ENCODE measurements at places on chromosomes 6 and 20.
A peak's percentile ranks its signal among the peaks of the same experiment; 100 is the strongest.

DNA sequence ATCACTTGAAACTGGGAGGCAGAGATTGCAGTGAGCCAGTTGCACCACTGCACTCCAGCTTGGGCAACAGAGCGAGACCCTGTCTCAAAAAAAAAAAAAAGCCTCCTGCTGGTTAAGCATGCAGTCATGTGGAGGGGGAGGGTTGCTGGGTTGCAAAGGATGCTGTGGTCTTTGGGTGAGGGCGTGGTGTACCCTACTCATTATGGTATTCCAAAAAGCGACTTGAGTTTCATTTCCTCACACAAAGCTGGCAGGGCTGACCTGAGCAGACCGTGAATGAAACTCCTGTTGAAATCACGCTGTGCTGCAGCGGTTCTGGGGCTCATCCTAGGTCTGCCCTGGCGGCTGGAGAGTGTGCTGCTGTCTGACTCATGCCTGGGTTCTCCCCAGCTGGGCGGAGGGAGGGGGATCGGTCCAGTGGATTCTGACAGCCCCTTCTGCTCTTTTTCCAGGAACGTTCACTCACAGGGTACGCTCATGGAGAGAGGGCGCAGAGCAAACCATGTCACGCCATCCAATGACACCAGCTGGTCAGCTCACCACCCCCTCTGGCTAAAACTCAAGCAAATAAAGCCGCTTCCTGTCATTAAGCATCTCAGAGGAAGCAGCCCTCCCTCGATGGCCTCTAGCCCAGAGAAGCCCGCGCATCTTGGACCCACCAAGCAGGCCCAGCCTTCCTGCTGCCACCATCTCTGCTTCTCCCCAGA, 166.2 kb downstream of the SCML4 start:
- DNase-seq = peak; percentile 75

- no peak for DNase-seq
Observed at GRCh38 chr20:32672982-32673851, 524 bp downstream of the C20orf203 start.

- no peak for DNase-seq
Observed at GRCh38 chr6:130158056-130158455, 64.7 kb downstream of the SAMD3 start.

DNA sequence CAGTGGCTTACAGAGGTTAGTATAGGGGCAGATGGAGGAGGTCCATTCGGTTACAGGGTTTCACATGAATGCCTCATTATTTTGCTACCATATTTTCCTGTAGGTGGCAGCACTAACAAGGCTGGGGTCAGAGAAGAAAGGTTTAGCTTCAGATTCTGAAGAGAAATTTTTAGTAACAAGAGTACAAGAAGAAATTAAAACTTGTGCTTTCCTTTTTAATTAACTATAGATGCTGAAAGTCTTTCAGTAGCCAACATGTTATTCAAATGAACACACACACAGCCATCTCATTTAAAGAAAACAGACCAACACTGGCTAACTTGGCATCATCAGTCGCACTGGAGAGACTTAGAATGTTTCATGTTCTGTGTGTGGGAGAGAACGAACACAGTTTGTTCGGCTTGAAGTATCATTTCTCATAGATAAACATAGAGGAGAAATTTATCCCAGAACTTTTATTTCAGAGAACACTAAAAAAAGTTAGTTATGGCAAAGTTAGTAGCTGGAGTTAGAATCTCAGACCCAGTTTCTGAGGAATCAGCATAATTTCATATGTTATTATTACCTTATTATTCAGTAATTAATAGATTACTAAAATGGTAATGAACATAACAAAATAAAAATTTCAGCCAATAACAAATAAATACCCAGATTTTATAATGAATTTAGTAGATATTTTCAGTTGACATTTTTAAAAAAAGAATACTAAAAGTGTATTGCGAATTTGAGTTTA, 314.0 kb upstream of the RSPO3 start:
- peak; percentile 50 for DNase-seq

DNA sequence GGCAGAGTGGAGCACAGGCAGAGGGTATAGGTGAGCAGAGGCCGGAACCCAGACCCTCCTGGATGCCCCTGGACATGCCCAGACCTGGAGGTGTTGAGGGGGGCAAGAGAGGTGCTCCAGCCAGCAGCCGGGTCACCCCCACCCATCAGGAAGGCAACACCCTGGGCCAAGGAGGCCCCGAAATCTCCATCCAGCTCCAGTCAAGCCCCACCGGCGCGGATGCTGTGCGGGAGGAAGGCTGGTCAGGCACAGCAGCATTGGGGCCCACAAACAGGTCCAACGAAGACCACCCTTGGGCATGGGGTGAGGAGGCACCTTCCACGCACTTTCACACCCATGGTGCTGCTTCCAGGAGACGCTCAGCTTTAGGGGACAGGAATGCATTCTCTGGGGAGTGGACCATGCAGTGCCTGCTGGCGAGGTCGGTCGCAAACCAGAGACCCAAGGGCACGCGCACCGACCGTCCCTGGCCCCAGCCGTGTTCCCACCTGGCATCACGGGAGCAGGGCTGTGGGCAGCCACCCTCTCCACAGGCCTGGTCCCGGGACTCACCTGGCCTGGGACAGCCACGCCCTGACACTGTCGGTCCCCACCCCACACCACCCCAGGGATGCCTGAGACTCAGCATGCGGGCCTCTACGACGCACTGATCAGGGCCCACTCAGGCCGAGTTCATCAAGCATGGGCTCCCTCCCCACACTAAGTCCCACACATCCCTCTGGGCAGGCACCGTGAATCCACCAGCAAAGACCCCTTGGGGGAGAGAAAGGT, 43.6 kb upstream of the ZBP1 start:
- no peak for DNase-seq

GRCh38 chr20:20733943-20734342, 21.5 kb upstream of the RALGAPA2 start:
- no peak for DNase-seq

DNA sequence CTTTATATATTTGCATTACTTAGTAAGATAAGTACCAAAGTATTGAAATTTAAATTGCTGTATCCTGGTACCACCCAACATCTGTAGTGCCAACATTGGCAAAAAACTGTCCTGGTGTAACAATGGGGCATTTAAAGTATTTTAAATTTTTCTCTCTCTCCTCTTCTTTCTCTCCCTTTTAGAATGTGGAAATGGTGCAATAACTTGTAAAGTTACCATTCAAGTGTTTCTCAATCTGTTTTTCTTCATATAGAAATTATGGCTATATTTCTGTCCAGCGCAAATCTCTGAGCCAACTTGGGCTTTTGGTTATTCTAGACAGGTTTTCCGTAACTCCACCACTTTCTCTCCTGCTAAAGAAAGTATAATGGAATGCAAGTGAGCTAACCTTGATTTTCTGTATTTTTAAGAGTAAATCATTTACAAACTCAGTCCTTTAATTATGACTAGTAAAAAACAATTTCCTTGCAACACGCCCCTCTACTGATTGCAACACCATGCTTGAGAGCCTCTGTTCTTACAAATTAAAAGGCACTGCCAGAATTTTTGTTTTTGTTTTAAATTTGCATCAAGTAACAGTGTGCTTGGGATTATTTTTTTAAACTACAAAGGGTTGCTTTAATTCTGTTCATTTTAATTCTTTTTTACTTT, 324.2 kb upstream of the CITED2 start:
- DNase-seq = peak; percentile 28

DNA sequence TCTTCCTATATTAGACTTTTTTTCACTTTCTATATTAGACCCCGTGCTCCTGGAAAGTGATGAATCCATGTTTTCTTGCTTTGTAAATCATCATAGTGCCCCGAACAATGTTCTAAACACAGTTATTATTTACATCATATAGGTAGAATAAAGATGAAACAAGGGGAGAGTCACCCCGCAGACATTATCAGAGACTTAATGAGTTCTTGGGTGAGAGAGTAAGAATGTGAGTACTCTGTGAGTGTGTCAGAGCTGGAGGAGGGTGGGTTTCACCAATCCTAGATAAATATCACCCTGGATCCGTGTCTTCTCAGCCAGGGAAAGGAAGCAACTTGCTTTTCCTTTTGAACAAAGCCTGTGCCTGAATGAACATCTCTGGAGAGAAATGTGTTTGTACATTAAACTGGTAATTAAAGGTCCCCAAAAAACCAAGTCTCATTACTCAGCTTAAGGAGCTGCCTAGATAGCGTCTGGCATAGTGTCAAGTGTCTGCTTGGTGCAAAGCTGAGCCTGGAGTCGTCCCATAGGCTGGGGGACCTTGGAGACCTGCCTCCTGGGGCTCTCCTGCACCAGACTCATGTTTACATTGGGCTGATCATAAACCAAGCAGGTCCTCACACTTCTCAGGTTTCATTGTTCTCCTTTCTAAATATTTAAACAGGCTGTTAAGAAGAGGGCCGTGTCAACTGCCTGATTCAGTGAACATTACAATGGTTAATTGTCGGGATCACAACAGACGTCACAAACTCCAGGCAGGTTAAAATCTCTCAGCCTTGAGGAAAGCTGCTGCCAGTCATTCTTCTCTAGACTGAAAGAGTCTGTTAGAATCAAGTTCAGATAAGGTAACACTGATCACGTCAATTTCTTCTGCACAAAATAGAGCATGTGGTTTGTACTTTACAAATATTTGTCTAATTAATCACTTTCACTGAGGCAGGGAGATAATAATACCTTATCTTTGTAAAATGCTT, 179.7 kb upstream of the MYLIP start:
- DNase-seq = no peak

DNA sequence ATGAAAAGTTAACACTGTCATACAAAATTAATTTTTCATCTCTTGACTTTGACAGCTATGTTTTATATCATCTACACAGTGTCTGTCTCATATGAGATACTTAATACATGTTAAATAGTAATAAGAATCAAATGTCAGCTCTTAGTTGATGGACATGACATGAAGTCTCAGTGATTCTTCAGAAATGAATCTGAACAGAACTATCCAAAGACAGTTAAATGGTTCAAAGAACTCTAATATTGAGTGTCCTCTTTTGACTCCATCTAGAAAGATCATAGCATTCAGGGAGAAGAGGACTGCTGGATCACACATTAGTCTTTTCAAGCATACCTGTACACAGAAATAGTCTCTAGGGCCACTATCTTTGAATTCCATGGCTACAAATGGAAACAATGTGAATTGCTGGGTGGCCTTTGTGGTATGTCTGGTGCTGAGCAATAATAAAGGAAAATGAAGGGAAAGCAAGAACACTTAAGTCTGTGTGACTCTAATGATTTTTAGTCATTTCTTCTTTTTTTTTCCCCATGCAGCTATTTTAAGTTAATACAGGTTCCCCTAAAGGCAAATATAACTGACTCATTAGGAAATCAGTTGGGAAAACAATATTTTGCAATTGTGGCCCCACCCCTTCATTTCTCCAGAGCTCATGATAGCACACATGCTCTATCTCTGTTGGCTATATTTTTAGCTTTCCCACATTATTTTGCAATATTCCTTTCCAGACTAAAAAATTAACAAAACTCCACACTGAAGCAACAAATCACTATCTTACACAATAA, 367.5 kb downstream of the GRIK2 start:
- DNase-seq = peak; percentile 94

- no peak for DNase-seq
Observed at GRCh38 chr6:7668936-7669335, 57.0 kb upstream of the BMP6 start.

DNA sequence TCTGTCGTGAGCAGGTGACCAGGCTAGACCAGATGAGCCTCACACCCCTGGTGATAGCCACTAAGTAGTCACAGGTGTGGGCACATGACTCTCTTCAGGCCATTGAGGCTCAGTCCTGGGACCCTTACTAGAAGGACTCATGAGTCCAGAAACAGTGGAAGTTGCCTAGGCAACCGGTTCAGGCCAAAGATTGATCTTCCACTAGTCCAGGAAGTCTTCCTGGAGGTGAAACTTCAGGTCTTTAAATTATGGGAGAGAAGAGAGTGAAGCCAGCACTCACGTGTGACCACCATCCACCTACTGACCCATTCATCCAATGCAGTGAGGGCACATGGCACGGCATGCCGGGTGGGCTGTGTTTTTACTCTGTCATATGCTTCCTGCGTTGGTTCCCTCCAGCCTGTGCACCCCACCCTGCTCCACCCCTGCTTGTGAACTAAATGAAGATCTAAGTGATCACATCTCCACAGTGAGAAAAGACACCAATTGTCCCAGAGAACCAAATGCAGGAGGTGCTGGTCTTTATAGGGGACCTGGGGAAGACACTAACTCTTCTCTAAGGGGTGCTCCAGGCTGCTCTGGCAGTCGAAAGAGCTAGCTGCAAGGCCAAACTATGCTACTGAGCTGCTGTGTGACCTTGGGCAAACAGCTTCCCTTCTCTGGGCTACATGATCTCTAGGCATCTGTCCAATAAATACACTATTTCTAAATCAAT, 12.5 kb upstream of the STX16 start:
- no peak for DNase-seq

DNA sequence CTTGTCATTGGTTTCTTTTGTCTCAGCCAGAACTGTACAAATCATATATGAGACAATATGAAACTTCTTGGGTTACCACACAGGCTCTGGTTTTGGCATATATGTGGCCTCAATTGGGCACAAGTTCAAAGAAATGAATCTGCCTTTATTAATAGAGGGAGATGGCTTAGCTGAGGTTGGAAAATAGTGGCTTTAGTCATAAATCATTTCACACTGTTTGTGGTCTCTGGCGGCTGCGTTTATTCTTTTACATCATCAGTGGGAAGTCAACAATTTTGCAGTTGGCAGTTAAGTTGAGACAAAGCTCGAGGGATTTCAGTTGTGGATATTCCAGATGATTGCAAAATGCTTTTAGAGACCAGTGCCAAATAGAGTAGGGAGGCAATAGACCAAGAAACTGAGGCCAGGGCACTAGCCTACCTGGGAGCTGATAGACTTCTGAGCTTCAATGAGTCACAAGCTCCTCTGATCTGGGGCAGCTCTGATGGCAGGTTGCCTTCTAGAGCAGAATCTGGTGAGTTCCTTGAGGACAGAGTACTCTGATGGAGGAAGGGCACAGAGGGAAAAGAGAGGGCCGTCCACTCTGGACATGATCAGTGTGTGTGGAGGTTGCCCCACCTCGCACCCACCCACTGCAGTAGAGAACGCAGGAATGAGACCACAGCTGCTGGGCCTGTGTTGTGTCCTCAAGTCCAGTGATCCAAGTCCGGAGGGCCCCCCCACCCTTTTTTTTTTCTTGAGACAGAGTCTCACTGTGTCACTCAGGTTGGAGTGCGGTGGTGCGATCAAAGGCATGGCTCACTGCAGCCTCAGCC, 73.5 kb downstream of the ARMC2 start:
- DNase-seq = peak; percentile 42

- DNase-seq = peak; percentile 51
Observed at GRCh38 chr6:30615958-30616810, 859 bp downstream of the PPP1R10 start.

- DNase-seq = no peak
Observed at GRCh38 chr6:16740097-16740496, 21.2 kb downstream of the ATXN1 start.

DNA sequence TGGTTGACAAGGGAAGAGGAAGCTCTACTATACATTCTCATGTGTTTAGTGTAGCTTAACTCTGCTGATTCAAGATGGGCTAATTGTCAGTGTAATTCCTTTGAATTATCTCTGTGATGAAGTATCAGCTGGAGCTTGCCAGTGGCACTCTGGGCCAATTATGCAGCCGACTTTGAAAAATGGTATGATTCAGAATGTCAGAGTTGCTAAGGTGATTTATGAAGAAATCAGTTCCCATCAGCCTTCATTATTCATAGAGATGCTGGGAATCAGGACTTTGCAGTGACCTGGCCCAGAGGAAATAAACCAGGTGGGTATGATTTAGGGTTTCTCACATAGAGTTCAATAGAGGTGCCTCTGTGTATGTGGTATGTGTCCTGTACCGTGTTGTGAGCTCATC, 33.4 kb downstream of the KCNS1 start:
- no peak for DNase-seq
